Fibroblast of skin of back (primary cell): ENCODE measurements at places on chromosomes 12 and 14.

- no peak for DNase-seq
These were observed 183.4 kb downstream of the ESR2 start for GRCh38 chr14:64110802-64111201.

- no peak for DNase-seq
These were observed 122.1 kb upstream of the PARP11 start for GRCh38 chr12:3995306-3995705.

GRCh38 chr12:116647813-116648212, 88.6 kb downstream of the MAP1LC3B2 start:
- no peak for DNase-seq

DNA sequence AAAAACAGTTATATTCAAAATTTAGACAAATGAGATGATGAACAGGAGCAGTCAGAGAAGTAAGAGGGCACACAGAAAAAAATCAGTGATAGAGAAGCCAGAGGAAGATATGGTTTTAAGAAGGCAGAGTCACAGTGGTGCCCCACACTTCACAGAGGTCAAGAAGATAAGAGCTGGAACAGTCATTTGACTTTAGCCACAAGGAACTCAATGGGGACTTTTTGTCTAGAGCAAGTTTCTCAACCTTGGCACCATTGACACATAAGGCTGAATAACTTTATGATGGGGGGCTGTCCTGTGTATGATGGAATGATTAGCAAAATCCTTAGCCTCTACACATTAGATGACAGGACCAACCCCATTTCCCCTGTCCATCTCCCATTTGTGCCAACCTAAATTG, 172.8 kb upstream of the PLEKHG7 start:
- no peak for DNase-seq

DNA sequence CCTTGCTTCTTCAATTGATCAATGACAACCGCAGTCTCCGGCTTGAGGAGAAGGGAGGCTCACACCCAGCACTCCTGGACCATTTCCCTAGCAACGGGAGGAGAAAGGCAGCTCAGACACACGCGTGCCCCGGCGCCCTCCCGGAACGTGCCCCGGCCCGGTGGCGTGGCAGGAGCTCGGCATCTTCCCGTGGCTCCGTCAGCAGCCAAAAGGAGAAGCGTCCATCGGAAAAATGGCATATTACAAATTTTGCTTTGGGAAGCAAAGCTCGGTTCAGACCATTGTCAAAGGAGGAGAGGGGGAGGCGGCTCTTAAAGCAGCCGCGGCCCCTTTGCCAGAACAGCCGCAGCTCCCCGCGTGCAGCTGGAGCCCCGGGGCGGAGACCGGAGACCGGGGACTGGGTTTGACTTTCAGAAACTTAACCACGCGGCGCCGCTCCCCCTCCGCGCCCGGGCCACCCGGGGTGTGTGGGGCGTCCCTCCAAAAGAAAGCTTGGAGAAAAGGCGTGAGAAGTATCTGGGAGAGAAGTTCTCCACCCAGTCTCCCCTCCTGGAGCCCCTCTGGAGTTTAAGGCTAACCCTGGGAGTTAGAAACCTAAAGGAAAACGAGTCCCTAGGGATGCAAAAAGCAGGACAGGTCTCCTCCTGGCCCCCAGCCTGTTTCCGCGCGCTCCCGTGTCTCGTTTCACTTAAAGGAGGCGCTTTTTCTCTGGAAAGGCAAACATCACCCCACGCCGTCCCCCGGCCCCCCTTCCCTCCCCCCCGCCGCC, 545 bp downstream of the PPFIA2 start:
- peak; percentile 43 for DNase-seq

DNA sequence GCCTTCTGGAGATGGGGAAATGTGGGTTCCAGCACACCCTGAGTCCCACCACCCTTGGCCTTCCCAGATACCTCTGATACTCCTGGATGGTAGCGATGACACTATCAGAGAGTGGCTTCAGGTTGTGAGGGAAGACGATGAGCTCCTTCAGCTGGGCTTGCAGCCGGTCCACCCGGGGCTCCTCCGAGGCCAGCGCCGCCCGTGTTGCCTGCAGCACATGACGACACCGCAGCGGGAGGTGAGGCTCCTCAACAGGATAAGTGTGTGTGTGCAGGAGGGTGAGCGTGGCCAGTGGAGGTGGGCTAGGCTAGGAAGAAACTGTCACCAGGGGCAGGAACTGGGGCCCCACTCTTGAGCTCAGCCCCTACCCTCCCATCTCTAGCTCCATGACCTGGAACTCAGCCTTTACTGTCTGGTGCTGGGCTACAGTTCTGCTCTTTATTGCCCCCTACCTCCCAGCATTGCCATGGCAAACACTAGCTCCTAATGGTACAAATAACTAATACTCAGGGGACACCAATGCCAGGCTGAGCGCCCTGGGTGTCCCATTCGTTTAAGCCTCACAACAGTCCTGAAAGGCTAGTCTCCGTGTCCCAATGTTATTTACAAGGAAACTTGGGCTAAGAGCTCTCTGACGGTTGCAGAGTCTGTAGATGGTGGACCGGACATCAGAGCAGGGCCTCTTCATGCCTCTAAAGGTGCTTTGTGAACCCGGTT, 64.1 kb downstream of the SYNE3 start:
- no peak for DNase-seq

DNA sequence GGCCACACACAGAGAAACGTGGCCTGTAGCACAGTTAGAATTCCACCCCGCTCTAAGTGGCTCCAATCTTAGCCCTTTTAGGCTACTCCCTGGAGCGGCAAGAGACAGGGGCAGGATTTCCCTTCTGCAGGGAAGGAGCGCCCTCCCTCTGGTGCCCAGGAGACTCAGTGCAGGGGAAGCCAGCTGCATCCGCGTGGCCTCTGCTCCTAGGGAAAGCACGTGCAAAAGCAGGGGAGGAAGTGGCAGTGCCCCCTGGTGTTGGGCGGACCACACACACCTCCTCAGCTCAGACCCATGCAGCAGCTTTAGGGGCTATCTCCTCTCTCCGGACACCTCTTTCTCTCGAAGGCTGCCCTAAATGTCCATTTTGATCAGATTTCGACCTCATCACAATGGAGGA, 50.0 kb downstream of the SPRING1 start:
- DNase-seq: peak; percentile 34

DNA sequence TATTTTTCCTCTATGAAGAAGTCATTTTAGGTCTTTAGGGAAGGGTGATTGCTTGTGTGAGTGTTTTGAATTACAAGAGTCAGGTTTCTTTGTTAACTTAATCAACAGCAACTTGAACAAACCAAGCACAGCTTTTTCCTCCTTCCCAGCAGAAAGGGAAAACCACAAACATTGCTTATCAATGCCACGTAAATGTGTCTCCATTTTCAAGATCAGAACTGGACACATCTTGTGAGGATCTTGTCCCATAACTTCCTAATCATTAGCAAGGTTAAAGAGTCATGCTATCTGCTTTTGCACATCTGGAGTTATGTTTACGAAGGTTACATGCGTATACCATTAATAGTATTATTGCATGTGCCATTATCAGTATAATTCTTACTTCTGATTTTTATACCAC, 248.0 kb upstream of the FLRT2 start:
- no peak for DNase-seq

- DNase-seq: no peak
These were observed 6.6 kb upstream of the SLC6A13 start for GRCh38 chr12:269191-269590.

DNA sequence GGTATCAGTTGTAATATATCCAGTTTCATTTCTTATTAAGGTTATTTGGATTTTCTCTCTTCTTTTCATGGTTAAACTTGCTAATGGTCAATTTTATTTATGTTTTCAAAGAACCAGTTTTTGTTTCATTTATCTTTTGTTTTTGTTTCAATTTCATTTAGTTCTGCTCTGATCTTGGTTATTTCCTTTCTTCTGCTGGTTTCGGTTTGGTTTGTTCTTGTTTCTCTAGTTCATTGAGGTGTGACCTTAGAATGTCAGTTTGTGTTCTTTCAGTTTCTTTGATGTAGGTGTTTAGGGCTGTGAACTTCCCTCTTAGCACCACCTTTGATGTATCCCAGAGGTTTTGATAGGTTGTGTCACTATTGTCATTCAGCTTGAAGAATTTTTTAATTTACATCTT, 145.6 kb upstream of the SLCO1B1 start:
- DNase-seq: no peak

DNA sequence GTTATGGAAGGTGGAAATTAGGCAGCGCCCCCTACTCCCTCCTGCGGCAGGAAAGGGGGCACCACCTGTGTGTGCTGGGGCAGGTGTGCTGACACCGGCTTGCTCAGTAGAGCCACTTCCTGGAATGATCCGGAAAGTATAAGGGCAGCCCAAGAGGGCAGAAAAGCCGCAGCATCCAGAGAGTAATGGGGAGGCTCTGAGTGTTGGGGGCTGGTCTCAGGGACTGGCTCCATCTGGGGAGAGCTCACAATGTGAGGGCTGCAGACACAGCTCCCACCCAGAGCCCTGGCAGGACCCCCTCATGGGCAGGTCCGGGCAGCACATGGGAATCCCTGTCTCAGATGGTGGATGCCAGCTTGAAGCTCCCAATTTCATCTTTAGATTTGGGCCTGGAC, 187.6 kb upstream of the C14orf180 start:
- no peak for DNase-seq

- DNase-seq: no peak
These were observed 86.6 kb upstream of the TRAF3 start for GRCh38 chr14:102690509-102691286.

DNA sequence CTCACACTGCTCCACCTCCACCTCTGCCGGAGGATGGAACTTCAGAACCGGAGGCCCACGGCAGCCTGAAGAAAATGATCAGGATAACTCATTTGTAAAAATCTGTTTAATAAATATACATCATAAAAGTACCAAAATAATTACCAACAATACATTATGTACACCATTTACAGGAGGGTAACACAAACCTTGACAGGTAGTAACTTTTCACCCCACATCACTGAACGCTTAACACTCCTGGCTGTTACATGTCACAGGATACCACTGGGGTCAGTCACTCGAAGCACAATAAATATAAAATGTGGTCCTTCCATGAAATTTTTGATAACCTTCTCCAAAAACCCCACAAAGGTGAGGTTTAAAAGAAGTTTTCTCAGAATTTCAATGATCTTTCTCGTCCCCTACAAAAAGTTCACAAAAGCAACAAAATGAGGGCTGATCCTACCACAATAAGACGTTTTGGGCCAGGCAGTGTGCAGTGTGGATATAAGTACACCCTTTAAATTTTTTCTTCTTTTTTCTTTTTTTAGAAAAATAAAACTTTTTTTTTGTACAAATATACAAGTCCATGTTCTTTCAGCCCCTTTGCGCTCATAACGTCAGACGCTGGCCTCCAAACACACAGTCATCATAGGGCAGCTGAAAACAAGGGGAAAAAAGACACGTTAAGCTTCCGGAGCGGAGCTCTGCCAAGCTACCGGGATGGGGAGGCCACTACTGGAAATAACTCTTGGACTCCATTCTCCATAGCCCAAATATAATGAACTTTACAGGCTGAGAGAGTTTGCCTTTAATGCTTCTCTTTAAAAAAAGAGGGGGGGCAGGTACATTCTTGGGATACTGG, 2.9 kb downstream of the NFKBIA start:
- no peak for DNase-seq

DNA sequence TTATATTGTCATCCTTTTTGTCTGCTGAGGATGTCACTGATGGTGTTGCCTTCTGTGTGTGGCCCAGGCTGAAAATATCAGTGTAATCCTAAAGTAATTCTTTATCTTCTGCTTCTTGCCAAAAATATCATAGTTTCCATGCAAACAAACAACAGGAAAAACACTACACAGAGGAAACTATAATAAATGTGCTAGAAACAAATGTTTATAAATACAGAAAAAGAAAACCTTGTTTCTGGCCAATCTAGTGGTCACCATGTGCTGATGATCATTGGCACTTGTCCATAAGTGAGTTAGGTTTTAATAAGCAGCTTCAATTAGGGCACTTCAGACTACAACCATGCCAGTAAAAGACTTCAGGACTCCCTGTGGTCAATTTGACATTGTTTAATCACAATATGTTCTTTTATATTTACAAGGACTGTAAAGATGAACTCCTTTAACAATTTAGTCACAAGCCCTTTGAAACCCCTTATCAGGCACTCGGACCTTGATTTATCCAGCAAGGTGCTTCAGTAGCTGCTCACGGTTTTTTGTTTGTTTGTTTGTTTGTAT, 124.8 kb downstream of the TMTC3 start:
- no peak for DNase-seq

GRCh38 chr14:51735851-51736250, 84.1 kb downstream of the FRMD6 start:
- no peak for DNase-seq

DNA sequence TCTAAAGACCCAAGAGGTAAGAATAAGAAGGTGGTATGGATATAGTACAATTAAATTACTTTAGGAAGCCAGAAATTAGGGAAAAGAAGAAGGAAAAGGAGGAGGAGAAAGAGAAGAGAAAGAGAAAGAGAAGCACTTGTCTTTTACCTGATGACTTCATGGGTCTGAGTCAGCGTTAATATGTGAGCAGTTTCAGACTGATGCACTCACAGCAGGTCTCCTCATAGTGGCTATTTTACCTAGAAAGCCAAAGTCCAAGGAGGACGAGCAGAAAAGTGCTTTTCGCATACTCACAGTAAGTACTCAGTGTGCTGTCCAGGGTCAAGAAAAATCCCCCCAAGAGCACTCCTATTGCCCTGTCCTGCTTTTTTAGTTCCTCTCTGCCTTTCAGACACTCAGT, 222.1 kb downstream of the C12orf42 start:
- DNase-seq: no peak

- peak; percentile 5 for DNase-seq
These were observed 102.2 kb downstream of the GPHN start for GRCh38 chr14:66610154-66610563.

- DNase-seq: no peak
These were observed 111.2 kb downstream of the MYRFL start for GRCh38 chr12:69936214-69936731.

DNA sequence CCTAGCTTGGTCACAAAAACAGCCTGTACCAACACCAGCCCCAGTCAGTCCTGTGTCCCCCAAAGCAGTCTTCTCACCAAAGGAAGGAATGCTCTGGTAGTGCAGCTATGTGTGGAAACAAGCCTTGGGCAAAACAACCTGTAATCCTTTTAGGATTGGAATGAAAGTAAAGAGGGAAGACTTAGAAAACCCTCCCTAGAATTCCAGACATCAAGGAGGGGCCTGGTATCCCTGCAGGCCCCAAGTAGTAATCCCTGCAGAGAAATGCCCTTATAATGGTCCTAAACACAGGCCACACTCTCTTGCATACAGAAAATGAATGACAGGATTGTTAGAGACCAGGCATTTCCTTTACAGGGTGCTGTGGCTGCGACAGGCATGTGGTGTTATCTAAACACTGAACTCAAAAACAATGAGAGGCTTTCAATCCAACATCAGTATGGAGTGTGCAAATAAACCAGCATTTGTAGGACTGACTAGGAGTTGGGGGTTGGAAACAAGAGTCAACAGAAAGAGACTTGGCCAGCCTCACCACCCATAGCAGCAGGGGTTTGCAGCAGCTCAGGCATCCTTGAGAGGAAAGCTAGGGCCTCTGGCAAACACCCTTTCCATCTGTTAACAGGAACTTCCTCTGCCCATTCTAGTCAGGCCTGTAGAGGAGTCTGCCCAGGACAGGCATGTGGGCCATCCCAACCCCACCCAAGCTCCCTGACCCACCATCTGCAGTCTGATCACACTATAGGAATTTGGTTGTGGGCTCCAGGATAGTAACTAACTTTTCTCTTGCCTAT, 59.1 kb downstream of the DCAF5 start:
- DNase-seq: peak; percentile 78

- no peak for DNase-seq
These were observed 14.9 kb upstream of the TTC7B start for GRCh38 chr14:90830931-90831701.

GRCh38 chr12:106522708-106523107, 60.1 kb upstream of the RFX4 start:
- DNase-seq: no peak
